ENCODE measurements at places on chromosomes 5 and 9.
A peak's percentile ranks its signal among the peaks of the same experiment; 100 is the strongest.

- H3K4me3 ChIP-seq: no peak overlapping the region
- H3K27ac ChIP-seq: no peak overlapping the region
- no peaks in the 10 kb centered on the region for H3K36me3 ChIP-seq
- DNase-seq: no peak
- H3K4me1 ChIP-seq: no peaks in the 10 kb centered on the region
- H3K27me3 ChIP-seq: peaks cover 2% of the 10 kb centered on the region
Observed at GRCh38 chr5:57508211-57508610, 25.6 kb upstream of the ACTBL2 start.

DNA sequence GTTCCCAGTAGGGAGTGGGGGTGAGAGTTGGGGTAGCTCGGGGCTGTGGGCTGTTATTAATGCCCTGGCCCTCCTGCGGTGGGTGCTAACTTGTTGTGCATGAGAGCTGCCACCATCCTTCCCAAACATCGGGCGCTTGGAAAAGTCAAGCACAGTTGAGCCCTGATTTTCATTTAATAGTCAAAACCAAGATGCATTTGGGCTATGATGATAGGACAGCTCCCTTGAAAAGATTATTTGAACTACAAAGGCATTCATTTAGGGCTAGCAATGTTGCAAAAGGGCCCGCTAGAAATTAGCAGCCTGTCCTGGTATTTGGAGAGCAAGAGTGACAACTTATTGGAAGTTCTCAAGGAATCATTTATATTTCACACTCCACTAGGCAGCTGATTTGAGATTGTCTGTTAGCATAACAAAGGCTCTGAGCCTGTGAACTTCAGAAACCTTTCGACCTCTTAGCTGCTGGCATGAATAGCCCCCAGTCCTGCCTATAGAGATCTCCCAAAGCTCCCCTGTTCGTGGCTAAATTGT, 128.2 kb upstream of the TMEM161B start:
- DNase-seq: no peak
- H3K27me3 ChIP-seq: no peaks in the 10 kb centered on the region
- H3K27ac ChIP-seq: no peak overlapping the region
- no peaks in the 10 kb centered on the region for H3K4me1 ChIP-seq

- no peak overlapping the region for H3K4me3 ChIP-seq
- DNase-seq: no peak
Observed at GRCh38 chr9:115980976-115981375, 172.6 kb upstream of the PAPPA start.

GRCh38 chr5:98401656-98402055, 371.8 kb upstream of the RGMB start:
- H3K4me3 ChIP-seq: no peak overlapping the region
- H3K36me3 ChIP-seq: no peaks in the 10 kb centered on the region
- H3K4me1 ChIP-seq: no peaks in the 10 kb centered on the region
- DNase-seq: no peak

- H3K4me1 ChIP-seq: no peaks in the 10 kb centered on the region
- no peaks in the 10 kb centered on the region for H3K36me3 ChIP-seq
- H3K27me3 ChIP-seq: no peaks in the 10 kb centered on the region
Observed at GRCh38 chr9:127183814-127184582, 61.6 kb upstream of the ANGPTL2 start.

DNA sequence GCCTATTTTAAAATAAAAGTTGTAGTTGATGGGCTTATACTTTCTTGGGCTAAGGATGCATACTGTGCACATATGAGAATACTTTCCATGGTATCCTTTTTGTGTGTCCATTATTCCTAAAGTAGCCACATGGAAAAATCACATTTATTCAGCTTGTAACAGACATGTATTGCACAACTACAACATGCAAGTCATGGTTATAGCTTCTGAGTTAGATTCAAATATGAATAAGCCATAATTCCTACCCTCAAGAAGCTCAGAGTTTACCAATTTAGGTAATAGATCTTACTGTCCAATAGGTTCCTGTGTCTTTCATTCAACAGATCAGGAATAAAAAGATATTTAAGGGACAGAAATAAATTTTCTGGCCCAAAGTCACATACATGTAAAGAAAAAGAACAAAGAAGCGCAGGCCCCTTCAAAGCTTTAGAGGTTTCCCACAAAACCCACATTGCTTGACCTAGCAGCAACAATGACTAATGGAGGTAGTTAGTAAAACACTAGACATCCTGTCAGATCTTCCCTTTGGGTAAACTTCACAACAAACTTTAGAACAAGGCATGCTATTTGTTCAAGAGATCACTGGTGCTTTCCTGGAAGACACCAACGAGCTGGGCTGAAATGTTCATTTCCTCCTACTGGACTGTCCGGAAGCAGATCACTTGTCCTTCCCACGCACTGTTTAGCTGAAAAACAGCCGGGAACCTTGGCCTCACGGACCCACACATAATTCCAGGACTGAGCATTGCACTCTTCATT, 78.4 kb upstream of the ITGA1 start:
- no peak overlapping the region for H3K4me3 ChIP-seq
- no peaks in the 10 kb centered on the region for H3K27me3 ChIP-seq
- H3K27ac ChIP-seq: no peak overlapping the region
- H3K36me3 ChIP-seq: no peaks in the 10 kb centered on the region
- no peak for DNase-seq
- H3K4me1 ChIP-seq: peaks cover 15% of the 10 kb centered on the region

GRCh38 chr5:128334010-128334716, 203.9 kb downstream of the FBN2 start:
- DNase-seq: no peak
- H3K27me3 ChIP-seq: no peaks in the 10 kb centered on the region
- no peak overlapping the region for H3K27ac ChIP-seq
- no peaks in the 10 kb centered on the region for H3K4me1 ChIP-seq
- H3K36me3 ChIP-seq: no peaks in the 10 kb centered on the region

- no peaks in the 10 kb centered on the region for H3K4me1 ChIP-seq
- no peak overlapping the region for H3K27ac ChIP-seq
- no peak for DNase-seq
- no peaks in the 10 kb centered on the region for H3K36me3 ChIP-seq
Observed at GRCh38 chr5:16673241-16674201, 56.7 kb upstream of the RETREG1 start.

- peaks cover 12% of the 10 kb centered on the region for H3K36me3 ChIP-seq
- H3K4me3 ChIP-seq: no peak overlapping the region
- H3K4me1 ChIP-seq: peaks cover 37% of the 10 kb centered on the region
- no peak overlapping the region for H3K27ac ChIP-seq
Observed at GRCh38 chr9:34659592-34660253, 2.7 kb downstream of the CCL27 start.

DNA sequence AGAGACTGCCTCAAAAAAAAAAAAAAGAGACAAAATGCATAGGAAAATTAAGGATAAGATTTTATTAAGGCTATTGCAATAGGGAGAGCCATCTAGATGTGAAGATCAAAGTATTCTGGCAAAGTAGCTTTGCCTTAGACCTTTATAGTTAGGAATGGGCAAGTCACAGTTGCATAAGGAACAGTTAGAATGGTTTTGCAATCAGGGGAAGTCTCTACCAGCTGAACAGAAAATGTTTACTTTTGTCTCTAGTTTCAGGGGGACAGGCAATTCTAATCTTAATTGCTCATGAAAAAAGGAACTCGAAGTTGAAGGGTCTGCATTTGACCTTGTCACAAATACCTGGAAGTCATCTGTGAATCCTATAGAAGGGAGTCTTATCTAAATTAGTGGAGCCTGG, 13.1 kb upstream of the ATP6V1G1 start:
- no peak overlapping the region for H3K27ac ChIP-seq
- DNase-seq: no peak
- no peaks in the 10 kb centered on the region for H3K27me3 ChIP-seq
- no peaks in the 10 kb centered on the region for H3K36me3 ChIP-seq
- no peaks in the 10 kb centered on the region for H3K4me1 ChIP-seq

DNA sequence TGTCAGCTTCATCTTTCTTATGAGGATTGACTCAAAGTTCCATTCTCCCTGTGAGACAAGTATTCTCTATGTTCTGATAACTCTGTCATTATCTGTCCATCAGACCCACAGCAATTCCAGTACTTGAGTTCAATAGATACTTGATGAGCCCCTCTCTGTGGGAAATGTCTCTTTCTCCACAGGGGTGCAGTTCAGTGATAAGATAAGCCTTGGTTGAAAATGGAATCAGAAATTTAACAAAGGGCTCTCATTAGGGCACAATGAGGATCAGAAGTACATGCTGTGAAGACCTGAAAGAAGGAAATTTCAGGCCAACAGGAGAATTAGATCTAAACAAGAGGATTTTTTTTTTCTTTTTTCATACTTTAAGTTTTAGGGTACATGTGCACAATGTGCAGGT, 737.3 kb downstream of the MTRR start:
- no peaks in the 10 kb centered on the region for H3K36me3 ChIP-seq
- H3K4me3 ChIP-seq: no peak overlapping the region
- H3K27ac ChIP-seq: no peak overlapping the region
- H3K27me3 ChIP-seq: no peaks in the 10 kb centered on the region
- no peak for DNase-seq

GRCh38 chr9:118473521-118473920, 769.3 kb downstream of the TLR4 start:
- no peaks in the 10 kb centered on the region for H3K27me3 ChIP-seq
- no peak overlapping the region for H3K4me3 ChIP-seq
- H3K4me1 ChIP-seq: no peaks in the 10 kb centered on the region

GRCh38 chr5:135895474-135896006, at the start of gene IL9:
Gene IL9, minus strand, starts transcription at chr5:135895841. Its CDS starts 25 bp downstream, at chr5:135895816.
- no peaks in the 10 kb centered on the region for H3K36me3 ChIP-seq
- no peaks in the 10 kb centered on the region for H3K4me1 ChIP-seq
- no peak within 1 kb of the TSS for H3K4me3 ChIP-seq
- H3K27me3 ChIP-seq: no peaks in the 10 kb centered on the region
- no peak for DNase-seq
- H3K27ac ChIP-seq: no peak within 1 kb of the TSS

GRCh38 chr9:92064711-92065110, 50.5 kb downstream of the SPTLC1 start:
- H3K27ac ChIP-seq: no peak overlapping the region
- H3K4me1 ChIP-seq: peaks cover 3% of the 10 kb centered on the region
- H3K27me3 ChIP-seq: no peaks in the 10 kb centered on the region

DNA sequence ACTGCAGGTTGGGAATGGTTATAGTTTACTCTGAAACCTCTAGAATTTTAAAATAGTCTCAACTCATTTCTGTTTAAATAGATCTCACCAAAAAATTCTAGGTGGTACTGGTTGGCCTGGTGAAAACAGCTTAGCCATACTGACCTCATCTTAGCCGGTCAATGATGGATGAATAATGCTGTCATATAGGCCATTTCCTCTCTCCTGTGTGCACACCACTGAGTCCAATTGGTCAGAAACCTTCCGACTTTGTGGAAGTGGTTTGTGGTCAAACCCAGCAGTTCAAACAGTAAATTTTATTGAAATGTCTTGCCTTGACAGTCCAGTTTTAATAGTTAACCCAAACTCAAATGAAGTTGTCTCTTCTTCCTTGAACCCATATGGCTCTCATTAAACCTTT, 98.6 kb downstream of the GIN1 start:
- no peaks in the 10 kb centered on the region for H3K36me3 ChIP-seq
- no peaks in the 10 kb centered on the region for H3K4me1 ChIP-seq
- H3K27ac ChIP-seq: no peak overlapping the region
- H3K4me3 ChIP-seq: no peak overlapping the region

DNA sequence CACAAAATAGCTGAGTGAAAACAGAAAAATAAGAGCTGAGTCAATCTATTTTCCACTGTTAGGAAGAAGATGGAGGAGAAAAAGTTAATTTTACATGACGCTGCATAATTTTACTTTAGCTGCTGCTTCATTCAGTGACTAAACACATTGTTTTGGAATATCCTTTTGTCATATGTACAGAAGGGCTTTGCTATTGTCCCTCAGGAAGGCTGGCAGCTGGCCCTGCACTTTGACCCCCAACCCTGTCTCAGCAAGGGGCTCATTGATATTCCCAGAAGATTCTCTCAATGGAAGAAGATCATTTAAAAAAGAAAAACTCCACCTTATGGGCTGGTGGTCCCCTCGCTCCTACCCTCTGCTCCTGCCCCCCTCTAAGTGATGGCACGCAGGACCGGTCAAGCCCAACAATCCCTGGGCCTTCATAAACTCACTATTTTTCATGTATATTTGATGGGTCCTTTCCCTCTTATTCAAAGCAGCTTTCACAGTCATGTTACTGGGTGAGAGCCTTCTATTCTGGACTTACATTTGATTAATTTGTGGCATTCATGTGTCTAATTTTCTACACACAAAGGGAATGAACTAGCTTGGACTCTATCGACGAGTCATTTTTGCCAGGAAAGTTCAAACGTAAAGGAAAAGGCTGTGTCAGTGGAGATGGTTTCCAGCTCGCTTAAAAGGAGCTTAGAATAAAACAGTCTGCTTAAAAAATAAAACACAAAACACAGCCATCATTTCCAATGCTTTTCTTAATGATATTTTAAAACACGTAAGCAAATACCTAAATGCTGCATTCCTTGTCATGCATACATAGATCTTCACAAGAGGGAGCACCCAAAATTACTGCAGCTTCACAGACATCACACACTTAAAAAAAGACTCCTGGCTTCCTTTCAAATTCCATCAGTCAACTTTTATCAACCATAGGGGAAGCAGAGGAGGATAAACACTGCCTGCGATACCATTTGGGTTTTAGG, 104.7 kb downstream of the EFNA5 start:
- H3K27ac ChIP-seq: no peak overlapping the region

DNA sequence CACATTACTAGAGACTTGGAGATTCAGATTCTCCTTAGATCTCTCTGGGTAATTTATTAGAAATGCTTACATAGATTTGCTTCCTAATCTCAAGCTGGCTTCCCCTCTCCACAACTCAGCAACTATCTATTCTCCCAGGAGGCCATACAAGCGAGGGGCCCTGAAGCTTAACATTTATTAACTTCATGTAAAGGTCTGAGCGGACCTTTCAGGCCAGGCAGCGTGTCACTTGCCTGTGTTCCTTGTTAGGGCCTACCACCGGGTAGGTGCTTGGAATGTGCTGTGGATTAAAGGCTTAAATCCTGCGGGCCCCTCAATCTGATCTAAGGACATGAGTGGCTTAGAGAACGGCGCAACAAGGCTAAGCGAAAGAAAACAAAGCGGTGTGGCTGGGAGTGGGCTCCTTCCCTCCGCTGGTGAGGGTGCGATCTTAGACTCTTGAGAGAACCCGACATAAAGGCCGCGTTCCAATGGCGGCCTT, 712 bp upstream of the HSPA4 start:
- H3K27me3 ChIP-seq: no peaks in the 10 kb centered on the region
- H3K27ac ChIP-seq: peak overlapping the region; percentile 96
- no peak for DNase-seq
- H3K4me3 ChIP-seq: peak overlapping the region; percentile 98

DNA sequence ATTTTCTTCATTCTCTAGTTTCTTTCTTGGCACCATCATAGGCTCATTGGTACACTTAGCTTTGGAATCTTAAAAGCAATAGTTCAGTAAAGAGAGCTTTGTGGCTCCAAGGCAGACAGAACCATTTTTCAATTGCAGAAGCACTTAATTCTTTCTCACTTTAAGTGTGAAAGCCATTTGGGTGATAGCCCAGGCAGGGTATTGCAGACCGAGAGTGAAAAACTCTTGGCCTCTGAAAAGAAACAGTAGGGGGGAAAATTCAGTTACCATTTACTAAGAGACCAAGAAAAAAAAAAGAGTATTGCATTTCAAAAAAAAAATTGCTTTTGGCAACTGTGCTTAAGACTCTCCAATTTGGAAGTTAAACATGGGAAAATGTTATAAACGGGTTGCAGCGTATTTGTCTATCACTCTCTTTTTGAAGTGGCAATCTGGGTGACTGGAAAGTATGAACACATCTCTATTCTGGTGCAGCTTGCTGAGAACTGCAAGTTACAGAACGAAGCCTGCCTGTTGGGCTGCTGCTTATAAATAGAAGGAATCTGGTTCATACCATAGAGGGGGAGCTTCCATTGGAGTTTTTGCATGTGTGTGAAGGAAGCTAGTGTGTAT, 170.5 kb downstream of the TLE4 start:
- no peak overlapping the region for H3K27ac ChIP-seq
- no peak for DNase-seq
- H3K4me1 ChIP-seq: no peaks in the 10 kb centered on the region
- H3K36me3 ChIP-seq: no peaks in the 10 kb centered on the region
- H3K4me3 ChIP-seq: no peak overlapping the region
